Right renal pelvis (tissue), 4 donors: ENCODE measurements at places on chromosomes 4 and X.

- DNase-seq = peak; percentile 29
Measured at GRCh38 chr4:4677556-4678522, 136.0 kb upstream of the STX18 start.

GRCh38 chr4:176874721-176875445 is 82.2 kb upstream of the VEGFC start:
- DNase-seq = no peak

DNA sequence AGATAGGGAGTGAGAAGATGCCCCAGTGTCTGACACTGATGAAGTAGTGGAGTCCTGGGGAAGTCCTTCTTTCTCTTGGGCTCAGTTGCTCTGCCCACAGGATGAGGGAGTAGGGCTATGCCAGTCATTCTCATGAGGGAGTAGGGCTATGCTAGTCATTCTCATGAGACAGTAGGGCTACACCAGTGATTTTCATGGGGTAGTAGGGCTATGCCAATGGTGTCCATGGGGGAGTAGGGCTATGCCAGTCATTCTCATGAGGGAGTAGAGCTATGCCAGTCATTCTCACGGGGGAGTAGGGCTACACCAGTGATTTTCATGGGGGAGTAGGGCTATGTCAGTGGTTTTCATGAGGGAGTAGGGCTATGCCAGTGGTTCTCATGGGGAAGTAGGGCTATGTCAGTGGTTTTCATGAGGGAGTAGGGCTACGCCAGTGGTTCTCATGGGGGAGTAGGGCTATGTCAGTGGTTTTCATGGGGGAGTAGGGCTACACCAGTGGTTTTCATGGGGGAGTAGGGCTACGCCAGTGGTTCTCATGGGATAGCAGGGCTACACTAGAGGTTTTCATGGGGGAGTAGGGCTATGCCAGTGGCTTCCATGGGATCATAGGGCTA is 43.3 kb upstream of the SOD3 start:
- no peak for DNase-seq

DNA sequence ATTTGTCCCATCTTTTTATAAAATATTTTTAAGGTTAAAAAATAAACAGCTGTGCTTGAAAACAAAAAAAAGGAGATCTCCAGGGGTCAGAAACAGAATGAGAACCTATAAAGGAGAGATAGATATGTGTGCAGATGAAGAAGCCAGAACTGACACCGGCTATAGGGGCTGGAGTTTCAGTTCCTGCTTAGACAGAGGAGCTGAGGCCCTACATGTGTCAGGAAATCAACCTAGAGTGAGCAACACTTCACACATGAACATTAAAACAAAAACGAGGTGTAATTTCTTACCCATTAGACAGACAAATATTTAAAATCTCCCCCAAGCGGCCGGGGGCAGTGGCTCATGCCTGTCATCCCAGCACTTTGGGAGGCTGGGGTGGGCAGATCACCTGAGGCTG is 17.8 kb upstream of the HUWE1 start:
- no peak for DNase-seq

GRCh38 chr4:24337451-24338190 is 246.7 kb downstream of the DHX15 start:
- no peak for DNase-seq

GRCh38 chr4:24722026-24722568 is 73.3 kb upstream of the SOD3 start:
- no peak for DNase-seq
